ENCODE measurements at places on chromosomes 12 and 14.

DNA sequence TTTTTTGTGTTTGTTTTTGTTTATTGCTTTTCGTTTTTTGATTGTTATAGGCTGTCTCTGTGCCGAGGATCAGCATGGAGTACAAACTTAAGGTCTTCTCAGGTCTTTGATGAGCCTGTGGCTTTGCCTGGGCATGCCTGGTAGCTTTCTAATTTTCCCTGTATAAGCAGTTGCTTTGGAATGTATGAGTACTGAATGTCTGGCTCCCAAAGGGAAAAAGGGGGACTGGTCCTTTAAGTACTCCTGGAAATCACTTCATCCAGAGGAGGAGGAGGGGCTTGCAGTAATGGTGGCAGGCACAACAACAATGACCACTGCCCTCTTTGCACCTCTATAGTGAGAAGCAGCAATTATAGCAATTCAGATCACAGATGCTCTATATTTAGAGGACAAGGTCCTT, 67.6 kb upstream of the TTC7B start:
- DNase-seq: no peak

GRCh38 chr12:102616692-102617091, 136.3 kb upstream of the IGF1 start:
- DNase-seq: no peak

DNA sequence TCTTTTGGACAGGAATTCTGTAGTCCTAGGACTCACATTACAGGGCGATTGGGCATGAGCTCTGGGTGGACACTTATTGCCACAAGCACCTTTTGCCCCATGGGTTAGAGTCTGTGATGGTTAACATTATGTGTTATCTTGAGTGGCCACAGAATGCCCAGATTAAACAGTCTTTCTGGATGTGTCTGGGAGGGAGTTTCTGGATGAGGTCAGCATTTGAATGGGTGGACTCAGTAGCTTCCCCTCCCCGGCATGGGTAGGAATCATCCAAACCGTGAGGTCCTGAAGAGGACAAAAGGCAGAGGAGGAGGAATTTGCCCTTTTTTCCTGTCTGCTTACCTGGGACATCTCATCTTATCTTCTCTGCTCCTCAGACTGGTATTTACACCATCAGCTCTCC, 85.6 kb downstream of the BMP4 start:
- DNase-seq: no peak

DNA sequence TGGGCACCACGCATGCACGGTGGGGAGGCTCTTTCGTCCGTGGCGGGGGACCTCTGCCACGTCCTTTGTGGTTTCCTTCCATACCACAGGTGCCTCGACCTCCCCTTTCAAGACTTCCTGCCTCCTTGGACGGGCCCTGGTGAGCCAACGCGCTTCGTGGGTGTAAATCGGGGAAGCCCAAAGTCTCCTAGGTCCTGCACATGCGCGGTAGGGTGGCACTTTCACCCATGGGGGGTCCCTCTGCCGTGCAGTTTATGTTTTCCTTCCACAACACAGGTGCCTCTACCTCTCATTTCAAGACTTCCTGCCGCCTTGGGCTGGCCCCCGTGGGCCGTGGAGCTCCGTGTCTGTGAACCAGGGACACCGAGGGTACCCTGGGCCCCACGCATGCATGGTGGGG, 349.7 kb downstream of the ALG10 start:
- DNase-seq: no peak

DNA sequence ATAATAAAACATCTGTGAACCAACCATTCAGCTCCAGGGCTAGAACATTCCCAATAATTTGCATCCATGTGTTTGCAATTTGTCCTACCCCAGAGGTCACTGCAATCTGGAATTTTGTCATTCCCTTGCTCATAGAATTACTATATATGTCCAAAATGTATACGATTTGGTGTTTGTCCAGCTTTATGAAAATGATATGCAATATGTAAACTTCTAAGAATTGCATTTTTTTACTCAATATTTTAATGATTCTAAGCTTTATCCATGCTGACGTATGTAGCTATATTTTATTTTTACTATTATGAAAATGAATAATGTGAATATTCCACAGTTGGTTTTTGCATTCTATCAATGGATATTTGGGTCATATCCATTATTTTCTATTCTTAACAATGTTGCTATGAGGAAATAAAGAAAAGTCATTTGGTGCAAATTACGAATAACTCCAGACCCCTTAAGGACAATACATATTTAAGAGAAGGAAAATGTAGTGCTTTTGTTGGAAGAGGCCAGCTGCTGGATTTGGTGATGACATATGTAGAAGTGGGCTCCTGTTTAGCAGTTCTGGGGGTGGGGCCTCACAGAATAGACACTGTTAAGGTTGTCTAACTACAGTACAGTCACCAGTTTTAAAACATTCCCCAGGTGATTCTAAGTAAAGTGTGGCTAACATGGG, 139.4 kb downstream of the SLC38A4 start:
- DNase-seq: no peak

DNA sequence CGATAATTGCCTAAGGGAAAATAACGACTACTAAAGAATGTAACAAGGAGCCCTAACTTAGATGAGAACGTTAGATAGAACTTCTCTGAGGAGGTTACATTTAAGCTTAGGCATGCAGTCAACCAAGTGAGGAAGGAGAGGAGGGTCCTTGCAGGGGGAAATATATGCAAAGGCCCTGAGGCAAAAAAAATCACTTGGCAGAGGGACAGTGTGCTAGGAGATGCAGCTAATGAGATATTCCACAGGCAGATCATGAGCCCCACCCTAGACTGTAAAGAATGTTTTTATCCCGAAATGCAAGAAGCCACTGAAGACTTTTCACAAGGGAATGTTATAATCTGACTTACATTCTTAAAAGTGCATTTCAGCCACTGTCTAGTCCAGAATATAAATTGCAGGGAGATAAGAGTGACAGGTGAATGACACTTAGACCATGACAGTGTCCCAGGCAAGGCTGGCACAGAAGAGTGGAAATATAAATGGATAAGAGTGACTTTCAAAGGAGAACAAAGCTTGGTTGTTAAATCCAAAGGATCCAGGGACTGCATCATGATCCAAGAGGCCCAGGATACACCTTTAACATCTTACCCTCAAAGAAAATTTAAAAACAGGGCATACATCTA, 61.0 kb downstream of the PPM1H start:
- no peak for DNase-seq

DNA sequence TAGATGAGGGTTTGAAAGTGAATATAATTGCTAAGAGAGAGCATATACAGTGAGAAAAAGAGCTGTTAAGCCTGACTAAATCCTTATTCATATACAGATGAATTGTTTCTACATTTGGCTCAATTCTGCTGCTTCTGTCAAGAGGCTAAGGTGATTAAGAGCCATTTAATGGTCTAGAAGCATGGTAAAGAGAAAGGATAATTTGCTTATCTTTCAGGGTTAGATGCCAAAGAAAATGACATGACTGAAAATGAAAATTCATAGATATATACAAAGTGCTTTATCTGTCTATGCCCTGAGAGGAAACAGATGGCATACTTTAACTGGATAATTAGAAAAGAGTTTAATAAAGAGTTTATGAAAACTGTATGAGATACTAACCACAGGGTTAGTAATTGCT, 834.9 kb downstream of the SLC6A15 start:
- no peak for DNase-seq

GRCh38 chr12:94144781-94145180, 3.6 kb upstream of the PLXNC1 start:
- DNase-seq: no peak

DNA sequence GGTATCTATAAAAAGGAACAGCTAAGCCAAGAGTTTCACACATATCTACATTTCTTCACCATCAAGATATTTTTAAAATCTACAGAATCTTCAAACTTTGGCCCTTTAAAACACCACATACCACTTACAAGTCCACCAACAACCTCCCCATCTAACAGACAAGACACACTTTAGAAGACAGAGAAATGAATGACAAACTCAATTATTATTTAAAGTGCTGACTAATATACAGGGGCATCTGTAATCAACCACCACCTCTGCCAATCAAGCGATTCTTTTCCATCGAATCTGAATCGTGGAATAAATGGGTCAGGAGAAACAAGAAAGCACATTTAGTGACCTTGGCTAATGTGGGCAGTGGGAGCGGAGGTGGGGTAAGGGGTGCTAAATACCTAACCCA, 7.7 kb downstream of the SETD3 start:
- DNase-seq: no peak

GRCh38 chr12:116130431-116130830, 147.1 kb downstream of the MED13L start:
- no peak for DNase-seq

DNA sequence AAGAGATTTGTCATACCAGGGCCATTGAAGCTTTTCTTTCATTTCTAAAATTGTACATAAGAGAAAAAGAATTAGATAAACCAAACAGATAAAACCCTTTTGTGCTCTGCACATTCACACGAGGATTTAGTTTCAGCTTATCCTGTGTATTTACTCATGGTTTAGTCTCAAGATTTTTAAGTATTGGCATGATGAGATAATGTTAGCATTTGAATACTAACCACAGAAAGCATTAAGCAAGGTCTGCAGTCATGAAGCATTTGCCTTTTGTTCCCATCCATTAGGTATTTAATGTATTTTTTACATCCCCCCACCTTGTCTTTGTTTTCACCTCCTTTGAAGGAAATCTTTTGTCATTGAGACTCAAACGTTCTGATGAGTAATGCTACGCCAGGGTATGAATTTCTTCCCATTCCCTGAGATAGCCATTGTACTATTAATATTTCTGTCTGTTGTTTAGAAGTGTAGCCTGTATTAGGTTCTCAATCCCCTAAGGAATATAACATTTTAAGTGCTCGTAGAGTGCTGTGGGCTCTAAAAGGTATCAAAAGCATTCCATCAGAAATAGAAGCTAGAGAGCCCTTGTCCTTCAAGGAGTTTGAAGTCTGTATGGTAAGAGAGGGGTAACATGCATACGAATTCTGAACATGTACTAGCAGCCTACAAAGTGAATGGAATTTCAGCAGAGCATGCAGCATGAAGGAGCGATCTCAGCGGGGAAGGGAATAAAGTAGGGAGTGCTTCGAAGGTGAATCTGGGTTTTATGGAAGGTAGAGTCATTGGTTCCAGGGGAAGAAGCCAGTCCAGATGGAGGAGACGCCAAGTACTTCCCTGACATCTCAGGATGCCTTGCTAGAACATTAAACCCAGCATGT, 22.3 kb downstream of the CRADD start:
- no peak for DNase-seq

DNA sequence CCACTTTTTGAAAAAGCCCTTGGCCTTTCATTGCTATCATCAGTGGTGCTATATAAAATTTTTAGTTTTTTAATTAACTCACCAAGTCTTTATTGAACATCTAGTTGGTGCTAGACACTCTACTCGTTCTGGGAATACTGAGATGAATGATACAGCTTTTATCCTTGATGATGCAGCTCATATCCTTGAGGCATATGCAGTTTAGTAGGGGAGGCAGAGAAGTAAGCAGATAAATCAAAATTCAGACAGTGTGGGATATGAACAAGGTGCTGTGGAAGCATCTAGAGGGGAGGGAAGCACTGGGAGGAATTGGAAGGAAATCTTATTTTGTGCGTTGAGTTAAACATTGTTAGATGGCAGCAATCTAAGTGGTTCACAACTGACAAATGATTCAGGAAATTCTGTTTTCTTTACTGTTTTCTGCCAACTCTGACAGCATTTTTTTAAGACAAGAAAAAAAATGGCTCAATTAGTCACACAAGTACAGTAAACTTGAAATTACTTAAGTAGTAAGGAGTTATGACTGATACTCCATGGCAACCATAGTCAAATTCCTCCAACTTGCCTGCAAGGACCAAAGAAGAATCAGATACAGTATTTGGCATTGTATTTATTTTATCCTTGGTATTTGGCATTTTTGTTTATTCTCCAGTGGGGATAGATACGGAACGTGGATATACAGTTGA, 119.2 kb downstream of the TMTC2 start:
- DNase-seq: no peak

DNA sequence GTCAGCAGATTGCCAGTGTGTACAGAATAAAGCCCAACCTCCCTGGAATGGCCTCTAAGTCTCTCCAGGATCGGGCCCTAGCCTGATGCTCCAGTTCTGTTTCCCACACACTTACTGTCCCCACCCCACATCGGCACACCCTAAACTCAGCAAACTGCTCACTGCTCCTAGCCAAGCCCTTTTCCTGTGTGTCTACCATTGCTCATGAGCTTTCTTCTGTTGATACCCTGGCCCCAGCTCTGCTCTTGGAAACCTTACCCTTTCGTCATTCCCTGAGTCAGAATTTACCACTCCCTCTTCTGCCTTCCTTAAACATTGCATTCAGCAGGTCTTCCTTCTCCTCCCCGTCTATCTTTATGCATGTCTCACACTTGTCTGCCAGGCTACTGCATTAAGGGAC, 158.9 kb downstream of the TMX1 start:
- no peak for DNase-seq

DNA sequence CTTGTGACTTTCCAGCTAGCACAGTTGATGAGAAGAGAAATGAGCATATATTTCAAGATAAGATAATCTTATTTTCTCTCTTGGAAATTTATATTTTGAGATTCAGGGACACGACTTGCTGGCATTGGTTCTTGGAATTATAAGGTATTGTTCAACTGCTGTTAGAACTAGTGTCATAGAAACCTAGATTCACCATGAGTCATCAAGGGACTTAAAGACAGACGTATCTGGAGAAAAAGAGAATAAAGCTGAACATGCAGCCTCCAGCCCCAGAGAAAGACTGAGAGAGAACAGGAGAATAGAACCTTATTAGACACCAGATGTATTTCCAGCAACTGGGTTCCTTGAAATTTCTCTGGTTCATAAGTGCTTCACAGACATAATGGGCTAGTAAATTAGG, 194.4 kb upstream of the PPFIA2 start:
- no peak for DNase-seq

GRCh38 chr14:91749868-91750267, 18.0 kb upstream of the CATSPERB start:
- no peak for DNase-seq

DNA sequence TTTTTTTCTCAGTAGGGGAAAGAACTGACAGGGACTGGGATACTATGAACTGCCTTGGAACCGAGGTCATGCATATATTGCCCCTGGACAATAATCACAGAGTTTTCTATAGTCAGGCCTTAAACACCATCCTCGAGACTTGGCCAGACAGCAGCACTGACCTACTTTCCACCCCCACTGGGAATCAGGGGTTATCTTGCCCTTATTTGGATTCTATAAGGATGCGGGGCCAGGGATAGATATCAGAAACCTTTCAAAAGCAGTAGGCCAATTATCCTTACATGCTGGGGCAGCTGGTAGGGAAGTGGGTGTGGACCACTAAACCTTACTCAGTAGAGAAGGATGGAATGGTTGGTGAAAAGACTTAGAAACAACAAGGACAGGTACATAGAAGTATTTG, 2.0 kb downstream of the ZNF219 start:
- no peak for DNase-seq

All from activated CD4-positive, alpha-beta T cell treated with anti-CD3 and anti-CD28 coated beads for 24 hours (primary cell).